ENCODE measurements at places on chromosomes 11 and 22.

GRCh38 chr22:29205594-29206371, at the start of gene EMID1:
Gene EMID1, plus strand, starts transcription at chr22:29205896. Its CDS starts 143 bp downstream, at chr22:29206039.
- peak; percentile 59 for DNase-seq

- DNase-seq = no peak
Measured at GRCh38 chr22:28341001-28341400, 338.6 kb downstream of the TTC28 start.

- DNase-seq = no peak
Measured at GRCh38 chr11:77129842-77130756, 2.1 kb downstream of the MYO7A start.

- DNase-seq = no peak
Measured at GRCh38 chr11:877565-877964, 33.0 kb downstream of the CHID1 start.

- DNase-seq = no peak
Measured at GRCh38 chr11:108278546-108278945, 55.7 kb downstream of the ATM start.

DNA sequence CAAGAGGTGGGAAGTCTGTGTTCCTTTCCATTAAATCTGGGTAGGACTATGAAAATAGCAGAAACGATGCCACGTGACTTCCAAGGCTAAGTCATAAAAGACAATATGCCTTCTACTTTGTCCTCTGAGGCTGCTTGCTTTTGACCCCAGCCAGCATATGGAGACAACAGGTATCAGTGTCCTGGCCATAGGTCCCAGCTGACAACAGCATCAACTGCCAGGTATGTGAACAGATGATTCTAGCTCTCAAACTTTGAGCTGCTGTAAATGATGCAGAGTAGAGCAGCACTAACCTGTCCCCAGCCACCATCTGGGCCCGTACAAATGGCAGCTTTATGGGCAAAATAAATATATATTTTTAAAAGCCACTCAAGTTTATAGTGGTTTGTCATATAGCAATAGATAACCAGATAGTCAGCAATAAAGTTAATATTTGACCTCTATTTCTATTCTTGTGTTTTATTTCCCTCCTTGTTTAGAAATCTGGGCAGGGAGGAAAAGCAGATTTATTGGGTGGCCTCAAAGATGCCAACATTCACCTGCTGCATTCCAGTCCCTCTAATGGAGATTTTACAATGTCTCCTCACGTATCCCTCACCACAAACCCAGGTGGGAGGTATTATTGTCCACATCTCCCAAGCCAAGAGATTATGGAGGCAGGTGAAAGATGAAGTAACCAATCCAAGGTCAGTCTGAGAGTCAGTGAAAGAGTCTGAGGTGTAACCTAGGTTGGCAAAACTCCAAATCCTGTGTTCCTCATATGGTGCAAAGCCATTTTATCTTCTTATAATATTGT, 209.6 kb upstream of the LARGE1 start:
- DNase-seq = no peak

DNA sequence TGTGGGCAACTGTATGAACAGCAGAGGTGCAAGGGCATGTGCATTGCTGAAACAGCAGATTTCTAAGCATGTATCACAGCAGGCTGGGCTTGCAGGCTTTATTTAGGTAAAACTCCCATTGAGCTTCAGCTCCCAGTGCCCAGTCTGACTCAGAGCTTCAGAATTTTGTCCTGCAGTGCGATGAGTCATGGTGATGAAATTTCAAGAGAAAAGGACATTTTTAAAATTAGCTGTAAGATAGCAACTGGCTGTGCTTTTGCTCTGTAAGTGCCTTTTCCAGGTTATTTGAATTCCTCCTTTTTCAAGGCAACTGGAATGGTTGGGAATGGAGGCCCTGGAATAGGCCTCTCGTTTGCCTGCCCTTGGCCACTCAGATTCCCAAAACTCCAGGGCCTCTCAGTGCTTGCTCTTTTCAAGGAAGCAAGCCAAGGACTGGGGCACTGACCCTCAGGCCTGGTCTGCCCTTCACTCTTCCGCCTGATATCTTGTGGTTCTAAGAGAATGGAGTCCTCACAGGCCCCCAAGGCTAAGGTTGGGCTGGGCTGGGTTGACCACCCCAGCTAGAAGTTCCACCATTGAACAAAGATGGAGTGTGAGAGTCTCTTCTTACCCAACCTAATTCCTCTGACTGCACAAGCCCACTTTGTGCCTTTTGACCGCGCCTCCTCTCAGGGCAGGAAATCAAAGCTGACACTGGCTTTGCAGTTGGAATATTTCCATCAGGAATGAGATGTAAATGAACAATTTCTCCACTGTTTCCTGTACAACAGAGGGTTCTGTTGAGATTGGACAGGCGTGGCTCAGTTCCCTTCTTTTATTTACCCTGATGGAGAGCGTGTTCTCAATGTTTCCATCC, 59.5 kb upstream of the PRSS23 start:
- peak; percentile 80 for DNase-seq

Data from AG08396 (cell line).